ENCODE measurements at places on chromosomes 4 and X.

- no peak for DNase-seq
Measured at GRCh38 chrX:66203114-66203513, 39.1 kb downstream of the HEPH start.

DNA sequence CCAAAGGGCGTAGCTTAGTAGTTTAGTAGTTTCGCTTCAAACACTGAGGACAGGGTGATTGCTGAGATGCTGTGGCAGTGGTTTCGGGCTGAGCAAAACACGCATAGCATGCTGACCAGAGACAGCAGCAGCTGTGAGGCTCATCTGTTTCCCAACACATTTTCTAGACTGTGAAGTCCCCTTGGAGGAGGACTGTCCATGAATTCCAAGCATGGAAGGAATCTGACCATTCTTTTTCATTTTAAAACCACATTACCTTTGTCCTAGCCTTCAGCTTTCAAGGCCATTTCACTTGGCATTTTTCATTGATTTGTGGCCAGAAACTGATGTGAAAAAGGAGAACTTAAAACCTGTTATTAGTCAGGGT is 240.9 kb downstream of the PALLD start:
- DNase-seq, result no peak

- no peak for DNase-seq
Measured at GRCh38 chr4:53956454-53956853, 108.0 kb downstream of the CHIC2 start.

DNA sequence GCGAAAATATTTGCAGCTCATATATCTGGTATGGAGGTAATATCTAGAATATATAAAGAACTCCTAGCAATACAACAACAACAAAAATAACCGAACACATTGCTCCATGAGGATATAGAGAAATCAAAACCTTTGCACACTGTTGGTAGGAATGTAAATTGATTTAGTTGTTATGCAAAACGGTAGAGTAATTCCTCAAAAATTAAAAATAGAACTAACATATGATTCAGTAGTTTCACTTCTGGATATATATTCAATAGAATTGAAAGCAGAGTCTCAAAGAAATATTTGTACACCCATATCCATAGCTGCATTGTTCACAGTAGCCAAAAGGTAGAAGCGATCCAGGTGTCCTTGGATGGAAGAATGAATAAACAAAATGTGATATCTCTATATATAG is 203.0 kb upstream of the CNKSR2 start:
- no peak for DNase-seq

DNA sequence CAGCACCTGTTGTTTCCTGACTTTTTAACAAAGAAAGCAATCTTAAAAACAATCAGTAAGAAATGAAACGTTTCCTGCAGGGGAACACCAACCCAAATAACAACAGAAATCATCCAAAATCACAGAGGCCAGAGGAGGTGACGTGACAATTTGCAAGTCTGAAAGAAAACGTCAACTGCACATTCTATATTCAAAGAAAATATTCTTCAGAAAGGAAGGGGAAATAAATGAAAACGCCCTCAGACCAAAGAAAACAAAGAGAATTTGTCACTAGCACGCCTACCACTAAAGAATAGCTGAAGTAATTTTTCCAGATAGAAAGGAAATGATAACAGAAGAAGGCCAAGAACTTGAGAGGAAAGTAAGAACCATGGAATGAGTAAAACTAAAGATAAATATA is 74.4 kb downstream of the CASP3 start:
- DNase-seq, result no peak

- DNase-seq, result no peak
Measured at GRCh38 chrX:44042116-44042515, 68.9 kb upstream of the NDP start.

- DNase-seq, result no peak
Measured at GRCh38 chr4:55183926-55184599, 58.7 kb upstream of the KDR start.

- DNase-seq, result no peak
Measured at GRCh38 chr4:108651014-108651791, 804 bp downstream of the OSTC start.

GRCh38 chr4:48954314-48954713 is 31.8 kb upstream of the CWH43 start:
- DNase-seq, result no peak

DNA sequence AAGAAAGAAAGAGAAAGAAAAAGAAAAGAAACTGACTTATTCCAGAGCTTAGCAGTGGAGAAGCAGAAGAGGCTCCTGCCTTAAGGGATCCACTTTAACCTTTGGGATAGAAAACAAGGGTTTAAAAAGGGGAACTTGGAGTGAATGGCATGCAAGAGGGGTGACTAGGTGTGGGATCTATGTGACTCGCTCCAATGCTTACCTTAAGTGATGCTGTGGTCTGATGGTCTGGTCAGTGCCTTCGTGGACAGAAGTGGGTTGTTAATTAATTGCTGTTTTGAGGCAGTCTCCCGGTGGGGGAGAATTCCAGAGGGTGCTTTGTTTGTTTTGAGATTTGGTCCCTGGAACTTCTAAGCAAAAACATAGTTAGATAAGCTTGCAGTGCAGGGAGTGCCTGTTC is 21.1 kb upstream of the RHOXF1 start:
- DNase-seq, result no peak

GRCh38 chrX:76109654-76110053 is 63.2 kb upstream of the PBDC1 start:
- no peak for DNase-seq

GRCh38 chr4:42579903-42580302 is 77.0 kb downstream of the ATP8A1 start:
- no peak for DNase-seq

DNA sequence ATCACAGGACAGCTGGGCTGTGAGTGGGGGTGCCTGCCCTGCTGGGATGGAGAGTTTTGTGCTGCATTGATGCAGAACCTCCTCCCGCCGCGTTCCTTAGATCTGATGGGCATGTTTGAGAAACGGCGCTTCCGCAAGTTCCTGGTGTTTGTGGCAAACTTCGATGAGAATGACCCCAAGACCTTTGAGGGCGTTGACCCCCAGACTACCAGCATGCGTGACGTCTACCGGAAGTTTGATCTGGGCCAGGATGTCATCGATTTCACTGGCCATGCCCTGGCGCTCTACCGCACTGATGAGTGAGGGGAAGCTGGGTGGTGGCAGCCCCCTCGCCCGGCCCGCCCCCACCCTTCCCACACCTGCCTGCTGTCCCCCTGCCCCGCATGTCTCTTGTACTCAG is 2.9 kb downstream of the GDI1 start:
- no peak for DNase-seq

GRCh38 chrX:120753413-120754251 is 122.0 kb downstream of the CT47B1 start:
- no peak for DNase-seq

GRCh38 chrX:129462707-129463106 is 60.6 kb downstream of the SMARCA1 start:
- DNase-seq, result no peak

DNA sequence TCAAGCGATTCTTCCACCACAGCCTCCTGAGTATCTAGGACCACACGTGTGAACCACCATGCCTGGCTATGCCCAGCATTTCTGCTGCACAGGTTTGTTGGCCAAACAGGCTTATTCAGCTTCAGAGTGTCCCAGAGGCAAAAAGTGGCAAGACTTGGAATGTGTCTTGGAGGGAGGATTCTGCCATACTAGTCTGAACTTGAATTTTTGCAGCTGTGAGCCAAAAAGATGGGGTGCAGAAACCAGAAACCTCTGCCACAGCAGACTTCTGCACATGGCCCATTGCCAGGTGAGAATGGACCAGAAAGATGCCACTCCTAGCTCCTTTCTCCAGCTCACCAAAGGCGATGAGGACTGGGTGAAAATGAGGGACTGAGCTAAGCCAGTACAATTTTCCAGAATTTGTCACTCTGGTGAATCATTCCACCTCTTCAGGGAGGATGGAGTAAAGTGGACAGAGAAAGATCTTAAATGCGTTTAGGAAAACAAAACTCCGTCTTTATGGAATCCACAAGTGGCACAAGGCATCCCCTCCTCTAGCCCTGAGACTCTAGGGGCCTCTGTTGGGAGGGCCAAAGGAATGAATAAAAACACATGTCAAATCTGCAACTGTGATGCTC is 369.1 kb upstream of the CLNK start:
- no peak for DNase-seq

GRCh38 chrX:2395261-2395992 is 105.3 kb downstream of the DHRSX start:
- no peak for DNase-seq

DNA sequence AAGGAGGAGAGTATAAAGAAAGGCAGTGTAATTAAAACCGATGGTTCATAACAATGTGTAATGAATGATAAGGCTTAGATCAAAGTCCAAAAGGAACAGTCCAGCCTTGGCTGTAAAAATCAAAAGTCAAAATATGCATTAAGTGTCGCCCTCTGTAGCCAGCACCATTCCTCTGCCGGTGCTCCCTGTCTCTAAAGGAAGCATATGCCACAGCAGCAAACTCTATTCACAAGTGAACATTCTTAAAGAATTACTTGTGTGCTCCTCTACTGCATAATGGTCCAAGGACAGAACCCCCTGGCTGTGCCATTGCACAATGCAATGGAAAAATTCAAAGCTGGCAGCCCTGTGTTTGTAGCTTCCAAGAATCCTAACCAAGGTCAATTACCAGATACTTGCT is 16.3 kb upstream of the MBNL3 start:
- DNase-seq, result no peak

GRCh38 chr4:69849297-69849696 is 10.6 kb downstream of the SULT1E1 start:
- DNase-seq, result no peak

DNA sequence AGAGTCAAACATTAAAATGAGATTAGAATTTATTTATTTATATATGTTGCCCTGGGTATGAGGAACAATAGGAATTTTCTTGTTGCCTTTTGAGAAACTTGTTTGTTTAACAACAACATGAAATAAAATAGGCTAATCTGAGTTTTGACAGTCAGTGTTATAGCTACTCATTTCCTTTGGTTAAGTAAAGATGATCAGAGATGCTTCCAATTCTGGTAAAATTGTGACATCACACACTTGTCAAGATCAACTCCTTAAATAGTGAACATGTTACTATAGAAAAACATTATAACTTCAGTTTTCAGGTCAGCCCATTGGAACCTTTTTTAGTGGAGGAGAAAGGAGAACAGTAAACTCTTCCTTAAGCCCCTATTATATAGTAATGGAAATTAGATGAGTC is 136.1 kb downstream of the STIM2 start:
- no peak for DNase-seq

DNA sequence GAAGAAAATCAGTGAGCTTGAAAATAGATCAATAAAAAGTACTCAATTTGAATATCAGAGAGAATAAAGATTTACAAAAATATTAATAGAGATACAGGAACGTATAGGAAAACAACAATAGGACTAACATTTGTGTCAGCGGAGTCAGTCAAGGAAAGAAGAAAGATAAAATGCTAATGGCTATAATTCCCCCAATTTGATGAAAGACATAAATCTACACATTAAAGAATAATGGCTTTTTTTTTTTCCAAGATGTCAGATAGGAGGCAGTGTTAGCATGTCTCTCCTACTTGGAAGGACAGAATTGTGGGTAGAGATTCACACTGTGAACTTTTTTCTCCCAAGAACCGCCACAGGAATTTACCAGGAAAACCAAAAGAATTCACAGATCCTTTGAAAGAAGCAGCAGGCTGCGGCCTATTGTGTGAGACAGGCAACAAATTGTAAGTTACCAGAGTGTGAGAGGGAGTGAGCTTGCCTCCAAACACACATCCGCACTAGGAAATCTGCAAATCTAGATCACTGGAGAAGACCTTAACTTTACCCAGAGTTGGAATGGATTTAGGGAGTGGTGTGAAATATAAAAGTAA is 249.9 kb downstream of the PRDM5 start:
- DNase-seq, result no peak

DNA sequence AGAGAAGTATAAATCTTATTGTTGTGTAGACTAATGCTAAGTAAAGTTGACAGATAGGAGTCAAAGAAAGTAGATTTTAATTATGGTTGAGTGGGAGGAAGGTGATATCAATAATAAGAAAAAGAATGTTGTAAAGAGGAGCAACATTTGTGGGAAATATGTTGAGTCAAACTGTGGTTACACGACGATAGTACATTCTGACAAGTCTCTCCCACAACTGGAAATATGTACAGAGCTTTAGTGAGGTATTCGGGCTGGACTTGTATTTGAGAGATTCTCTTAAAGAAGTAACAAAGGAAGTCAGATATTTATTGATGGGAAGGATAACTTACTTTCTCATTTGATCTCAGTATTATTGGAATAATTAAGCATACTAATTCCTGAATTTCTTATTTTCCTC is 525.3 kb upstream of the MAGEB2 start:
- no peak for DNase-seq

GRCh38 chr4:155529272-155529671 is 137.4 kb upstream of the GUCY1A1 start:
- no peak for DNase-seq

GRCh38 chr4:98939892-98940298 is 11.0 kb upstream of the EIF4E start:
- no peak for DNase-seq

GRCh38 chr4:18214411-18215055 is 193.0 kb upstream of the LCORL start:
- no peak for DNase-seq

- no peak for DNase-seq
Measured at GRCh38 chr4:141179474-141180373, 41.0 kb upstream of the ZNF330 start.

GRCh38 chr4:1105662-1106061 is 7.7 kb downstream of the RNF212 start:
- no peak for DNase-seq

- DNase-seq, result no peak
Measured at GRCh38 chr4:11131491-11131890, 297.2 kb downstream of the HS3ST1 start.

GRCh38 chr4:142322996-142323395 is 523.1 kb downstream of the INPP4B start:
- no peak for DNase-seq

DNA sequence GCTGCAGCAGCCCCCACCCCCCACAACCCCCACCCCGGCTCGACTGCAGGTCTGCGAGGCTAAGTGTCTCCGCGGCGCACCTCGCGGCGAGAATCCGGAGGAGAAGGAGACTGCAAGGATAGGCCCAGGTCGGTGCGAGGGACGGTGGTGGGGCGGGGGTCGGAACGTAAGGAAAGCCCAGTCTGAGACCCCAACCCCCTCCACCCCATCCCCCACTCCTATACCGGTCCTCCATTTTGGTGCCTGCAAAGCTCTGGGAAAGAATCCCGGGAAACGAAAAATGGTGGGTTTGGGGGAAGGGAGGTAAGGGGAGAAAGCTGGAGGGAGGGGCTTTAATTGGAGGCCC is 614 bp downstream of the BEX3 start:
- DNase-seq, result peak; percentile 71

GRCh38 chrX:107825698-107826237 is at the start of gene MID2:
Gene MID2 (plus strand): TSS chrX:107825866. CDS start chrX:107826427, 561 bp downstream.
- DNase-seq, result peak; percentile 69

DNA sequence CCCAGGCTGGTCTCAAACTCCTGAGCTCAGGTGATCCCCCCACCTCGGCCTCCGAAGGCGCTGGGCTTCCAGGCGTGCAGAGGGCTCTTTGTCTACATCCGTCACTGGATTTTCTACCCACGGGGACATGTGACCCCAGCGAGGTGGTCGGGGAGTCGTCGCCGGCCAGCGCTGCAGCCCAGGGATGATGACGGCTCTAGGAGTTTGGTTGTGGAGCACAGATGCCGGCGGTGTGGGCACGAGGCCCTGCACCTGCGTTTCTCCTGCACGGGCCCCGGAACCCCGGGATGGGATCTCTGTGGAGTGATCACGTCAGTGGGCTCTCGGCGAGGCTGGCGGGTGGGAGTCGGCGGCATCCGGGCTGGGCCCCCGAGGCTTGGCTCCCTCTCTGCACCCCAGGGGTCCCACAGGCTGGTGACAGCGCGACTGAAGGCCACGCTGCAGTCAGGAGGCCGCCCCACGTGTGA is 9.1 kb upstream of the GTPBP6 start:
- DNase-seq, result no peak

GRCh38 chrX:24574743-24575142 is 72.4 kb downstream of the PCYT1B start:
- DNase-seq, result no peak
